ENCODE measurements at places on chromosomes 3 and 15.

DNA sequence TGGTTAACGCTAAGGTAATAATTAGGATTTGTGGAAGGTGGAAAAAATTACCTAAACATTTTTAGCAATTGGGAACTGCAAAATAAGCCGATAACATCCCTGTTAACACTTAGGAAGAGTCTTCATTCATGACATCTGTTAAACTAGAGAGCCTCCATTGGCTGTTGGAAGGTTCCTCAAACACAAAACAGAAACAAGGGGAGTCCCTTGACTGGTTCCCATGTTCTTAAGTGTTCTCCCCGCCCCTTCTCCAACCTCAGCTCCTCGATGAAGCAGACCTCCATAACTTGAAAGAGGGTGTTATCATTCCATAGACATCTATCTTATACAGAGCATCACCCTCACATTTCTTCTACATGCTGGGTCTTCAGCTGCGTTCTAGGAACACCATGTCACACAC is 2.5 kb downstream of the SLC22A13 start:
- no peak for DNase-seq

DNA sequence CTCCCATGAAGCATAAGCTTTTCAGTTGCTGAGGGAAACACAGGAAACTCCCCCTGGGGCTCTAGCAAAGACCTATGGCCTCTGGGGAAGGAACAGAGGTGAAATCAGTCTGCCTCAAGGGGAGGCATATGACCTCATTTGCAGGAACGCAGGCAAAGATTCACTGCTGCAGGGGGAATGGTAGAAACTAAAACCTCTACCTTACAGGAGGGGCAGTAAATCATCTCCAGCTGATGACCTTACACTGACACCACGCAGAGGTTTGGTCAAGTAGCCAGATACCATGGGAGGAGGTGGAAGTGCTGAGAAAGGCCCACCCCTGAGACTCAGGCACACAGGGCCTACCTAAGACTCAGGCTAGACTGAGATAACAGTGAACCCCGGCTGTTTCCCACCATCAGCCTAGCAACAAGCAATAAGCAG is 81.1 kb downstream of the RAD18 start:
- no peak for DNase-seq

DNA sequence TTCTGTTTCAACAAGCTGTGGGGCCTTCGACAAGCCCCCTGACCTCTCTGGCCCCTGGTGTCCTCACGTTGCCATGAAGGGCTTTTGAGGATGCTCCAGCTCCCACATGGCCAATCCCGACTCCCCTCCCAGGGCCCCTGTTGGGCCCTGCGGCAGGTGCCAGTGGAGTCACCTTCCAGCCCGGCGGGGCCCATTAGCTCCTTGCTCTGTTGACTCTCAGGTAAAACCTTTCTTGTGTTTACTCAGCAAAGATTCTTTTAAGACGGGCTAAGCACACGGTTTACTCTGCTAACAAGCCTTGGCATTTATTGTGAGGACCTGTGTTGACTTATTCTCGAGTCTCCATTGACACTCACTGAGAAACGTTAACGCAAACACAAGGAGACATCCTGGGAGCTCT is 15.0 kb downstream of the RPLP1 start:
- DNase-seq, result no peak

DNA sequence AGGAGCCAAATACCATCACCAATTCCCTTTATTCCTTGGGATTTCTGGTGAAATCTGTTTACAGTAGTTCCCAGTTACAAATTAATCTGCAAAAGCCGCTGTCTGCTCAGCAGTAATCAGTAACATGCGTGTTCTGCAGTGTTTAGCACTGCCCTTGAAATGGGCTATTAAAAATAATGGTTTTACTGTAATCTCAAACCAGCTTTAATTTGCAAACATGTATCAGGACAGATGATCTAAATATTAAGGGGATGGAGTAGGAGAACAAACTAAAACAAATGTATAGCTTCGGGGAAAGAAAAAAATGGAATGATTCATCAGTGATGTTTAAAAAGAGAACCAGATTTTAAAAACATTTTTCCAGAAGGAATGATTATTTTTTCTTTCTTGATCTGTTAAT is 513.2 kb downstream of the MECOM start:
- no peak for DNase-seq

- DNase-seq, result no peak
Observed at GRCh38 chr3:88038566-88038965, 20.2 kb downstream of the CGGBP1 start.

DNA sequence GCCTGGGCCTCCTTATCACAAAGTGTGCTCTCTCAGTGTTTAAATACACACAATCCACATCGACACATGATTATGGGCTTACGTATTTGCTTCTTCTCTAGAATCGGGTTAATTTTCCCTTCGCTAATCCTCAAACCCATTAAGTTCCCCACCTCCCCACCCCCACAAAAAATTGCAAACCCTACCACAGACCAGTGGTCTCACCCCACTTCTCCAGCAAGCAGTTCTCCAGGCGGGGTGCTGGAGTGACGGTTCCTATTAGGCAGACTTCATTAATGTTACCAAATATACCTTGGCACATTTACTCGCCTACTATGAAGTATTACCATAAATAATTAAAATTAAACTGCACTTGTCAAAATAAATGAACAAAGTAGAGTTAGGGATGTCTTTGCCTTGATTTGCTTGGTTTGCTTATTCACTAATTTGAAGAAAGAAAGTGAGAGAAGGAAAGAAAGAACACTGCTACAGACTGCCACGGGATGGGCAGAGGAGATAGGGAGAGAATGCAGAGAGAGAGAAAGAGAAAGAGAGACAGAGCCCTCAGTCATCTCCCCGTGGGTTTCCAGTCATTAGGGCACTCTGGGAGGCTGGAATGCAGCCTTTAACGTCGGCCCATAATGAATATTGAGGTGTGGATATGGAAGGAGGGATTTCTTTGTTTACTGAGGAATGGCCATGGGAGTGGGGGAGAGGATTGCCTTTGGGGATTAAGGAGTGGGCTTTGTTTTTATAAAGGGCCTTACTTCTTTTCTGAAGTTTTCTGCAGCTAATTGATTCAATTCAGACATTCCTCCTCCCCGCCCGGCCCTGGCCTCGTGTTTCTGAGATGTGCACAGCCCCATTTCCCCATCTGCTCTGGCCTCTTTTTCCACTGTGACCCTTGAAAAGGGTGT is 39.7 kb upstream of the POLG start:
- no peak for DNase-seq

DNA sequence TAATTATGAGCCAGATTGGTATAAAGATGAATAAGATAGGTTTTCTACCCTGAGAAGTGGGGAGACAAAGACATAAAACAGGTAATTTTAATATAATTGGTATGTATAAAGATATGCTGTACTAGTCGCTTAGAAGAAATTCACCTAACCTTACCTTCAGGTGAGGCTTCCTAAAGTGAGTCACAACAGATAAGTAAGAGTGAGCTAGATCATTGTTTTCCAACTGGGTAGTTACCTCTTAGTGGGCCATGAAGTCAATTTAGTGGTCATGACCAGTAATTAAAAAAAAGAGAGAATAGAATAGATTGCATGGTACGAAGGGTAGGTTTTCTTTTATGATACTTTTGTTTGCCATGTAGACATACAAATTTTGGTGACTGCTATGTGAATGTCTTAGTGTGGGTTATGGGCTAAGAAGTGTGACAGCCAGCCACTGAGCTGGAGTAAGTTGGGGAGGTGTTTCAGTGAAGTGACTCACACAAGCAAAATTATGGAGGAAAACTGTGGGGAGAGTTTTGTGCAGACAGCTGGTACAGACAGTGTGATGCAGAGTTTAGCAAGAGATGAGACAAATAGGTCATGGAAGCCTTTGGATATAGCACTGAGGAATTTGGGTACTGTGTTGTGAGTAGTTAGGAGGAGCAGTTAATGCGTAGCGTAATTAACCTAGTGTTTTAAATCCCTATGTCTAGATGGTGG is 8.2 kb downstream of the TRNT1 start:
- DNase-seq, result no peak

GRCh38 chr3:120475722-120476377 is 25.1 kb upstream of the FSTL1 start:
- no peak for DNase-seq

DNA sequence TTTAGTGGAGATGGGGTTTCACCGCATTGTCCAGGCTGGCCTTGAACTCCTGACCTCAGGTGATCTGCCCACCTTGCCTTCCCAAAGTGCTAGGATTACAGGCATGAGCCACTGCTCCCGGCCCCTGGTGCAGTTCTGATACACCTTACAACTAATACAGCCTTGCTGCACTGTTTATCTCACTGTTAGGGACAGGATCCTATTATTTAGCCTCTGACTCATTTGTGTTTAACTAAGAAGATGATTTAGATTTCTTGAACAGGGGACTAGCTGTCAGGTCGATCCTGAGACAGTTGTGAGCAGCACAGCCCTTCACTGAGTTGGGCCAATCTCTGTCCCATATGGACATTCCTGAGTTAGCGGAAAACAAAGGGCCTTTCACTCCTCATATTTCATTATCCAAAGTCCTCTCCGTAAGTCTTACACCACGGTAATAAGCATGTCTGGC is 19.2 kb downstream of the GYG1 start:
- no peak for DNase-seq

- DNase-seq, result no peak
Observed at GRCh38 chr3:13463618-13464400, 16.3 kb upstream of the HDAC11 start.

GRCh38 chr3:146153429-146153828 is 7.6 kb downstream of the PLOD2 start:
- DNase-seq, result no peak

DNA sequence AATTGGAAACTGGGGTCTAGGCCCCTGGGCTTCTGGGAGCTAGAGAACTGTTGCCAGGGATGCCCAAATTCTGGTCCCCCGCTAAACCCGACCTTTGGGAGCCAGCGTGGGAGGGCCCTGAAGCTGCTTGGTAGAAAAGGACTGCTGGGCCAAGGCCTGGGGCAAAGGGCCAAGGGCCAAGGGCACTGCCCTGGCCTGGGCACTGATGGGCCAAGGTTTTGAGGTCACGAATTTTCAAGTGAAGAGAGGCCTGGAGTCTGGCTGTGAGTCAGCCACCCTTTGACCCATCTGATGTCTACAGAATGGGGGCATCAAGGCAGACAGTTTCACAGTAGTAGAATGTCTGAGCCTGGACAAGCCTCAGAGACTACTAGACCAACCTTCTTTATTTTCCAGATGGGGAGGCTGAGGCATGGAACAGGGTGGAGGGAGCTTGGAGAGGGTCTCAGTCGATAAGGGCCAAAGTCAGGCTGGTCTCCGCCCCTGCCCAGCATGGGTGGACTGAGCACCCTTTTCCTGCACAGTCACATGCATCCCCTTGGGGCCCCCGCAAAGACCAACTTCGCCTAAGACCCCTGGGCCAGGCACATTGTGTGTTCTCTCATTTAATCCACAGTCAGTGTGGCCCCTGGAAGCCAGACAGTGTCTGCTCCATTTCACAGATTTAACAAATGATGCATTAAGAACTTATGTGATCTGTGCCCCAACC is 66.3 kb downstream of the ATP2B2 start:
- no peak for DNase-seq

- DNase-seq, result no peak
Observed at GRCh38 chr15:23467110-23467600, 20.1 kb upstream of the GOLGA6L2 start.

GRCh38 chr3:4829031-4829394 is 150.2 kb upstream of the BHLHE40 start:
- DNase-seq, result no peak

- DNase-seq, result no peak
Observed at GRCh38 chr15:75751116-75751875, 38.6 kb upstream of the CSPG4 start.

GRCh38 chr3:155007729-155008128 is 72.4 kb upstream of the MME start:
- no peak for DNase-seq

GRCh38 chr15:61715082-61715481 is 345.2 kb downstream of the VPS13C start:
- DNase-seq, result no peak

GRCh38 chr3:49745986-49746385 is 22.2 kb upstream of the GMPPB start:
- DNase-seq, result no peak

DNA sequence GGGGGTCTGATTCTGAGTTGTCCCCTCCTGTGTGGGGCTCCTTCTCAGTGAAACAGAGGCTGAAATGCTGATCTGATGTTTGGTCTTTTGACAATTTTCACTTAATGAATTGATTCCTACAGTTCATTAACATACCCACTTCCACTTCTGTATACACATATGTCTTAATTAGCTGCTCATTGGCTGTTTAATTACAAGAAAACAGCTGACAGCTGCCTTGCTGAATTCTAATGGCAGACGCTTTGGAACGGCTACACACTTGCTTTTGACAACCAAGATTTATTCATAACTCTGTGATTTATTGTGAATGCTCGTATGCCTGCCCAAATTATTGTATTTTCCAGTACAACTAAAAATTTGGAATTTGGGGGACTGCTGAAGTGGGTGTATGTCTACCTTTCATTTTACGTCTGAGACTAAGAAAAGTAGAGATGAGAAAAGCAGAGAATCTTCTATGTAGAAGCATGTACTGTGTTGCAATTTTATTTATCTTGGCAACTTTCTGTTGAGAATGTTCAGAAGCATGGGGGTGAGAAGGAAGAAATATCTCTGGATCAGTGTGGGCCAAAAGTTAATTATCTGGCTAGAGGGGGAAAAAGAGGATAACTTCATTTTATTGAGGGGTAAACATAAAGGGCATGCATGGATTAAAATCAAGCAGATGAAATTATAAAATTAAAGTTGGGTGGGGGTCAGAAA is 46.5 kb upstream of the ICE2 start:
- no peak for DNase-seq

DNA sequence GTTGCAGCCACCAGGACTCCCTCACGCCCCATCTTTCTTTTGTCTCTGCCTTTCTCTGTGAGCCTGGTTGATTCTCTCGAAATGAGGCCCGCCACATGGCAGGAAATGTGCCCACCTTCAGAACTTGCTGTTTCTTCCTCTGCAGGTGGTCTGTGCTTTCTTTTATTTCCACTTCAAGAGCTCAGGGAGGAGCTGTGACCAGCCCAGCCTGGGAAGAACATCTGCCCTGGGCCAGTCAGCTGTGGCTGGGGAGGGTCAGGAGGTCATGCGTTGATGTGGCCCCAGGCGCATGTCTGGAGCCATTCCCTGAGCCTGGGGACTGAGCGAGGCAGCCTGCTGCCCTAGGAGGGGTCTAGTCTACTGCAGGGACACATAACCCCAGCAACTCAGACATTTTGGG is 8.0 kb downstream of the FBLN2 start:
- no peak for DNase-seq
